Renal cortical epithelial cell (primary cell): ENCODE measurements at places on chromosomes 6 and 20. TPM values are rescaled to one million over a fixed set of nuclear protein-coding genes. Genes with fewer than 3 reads are reported as not detected.

DNA sequence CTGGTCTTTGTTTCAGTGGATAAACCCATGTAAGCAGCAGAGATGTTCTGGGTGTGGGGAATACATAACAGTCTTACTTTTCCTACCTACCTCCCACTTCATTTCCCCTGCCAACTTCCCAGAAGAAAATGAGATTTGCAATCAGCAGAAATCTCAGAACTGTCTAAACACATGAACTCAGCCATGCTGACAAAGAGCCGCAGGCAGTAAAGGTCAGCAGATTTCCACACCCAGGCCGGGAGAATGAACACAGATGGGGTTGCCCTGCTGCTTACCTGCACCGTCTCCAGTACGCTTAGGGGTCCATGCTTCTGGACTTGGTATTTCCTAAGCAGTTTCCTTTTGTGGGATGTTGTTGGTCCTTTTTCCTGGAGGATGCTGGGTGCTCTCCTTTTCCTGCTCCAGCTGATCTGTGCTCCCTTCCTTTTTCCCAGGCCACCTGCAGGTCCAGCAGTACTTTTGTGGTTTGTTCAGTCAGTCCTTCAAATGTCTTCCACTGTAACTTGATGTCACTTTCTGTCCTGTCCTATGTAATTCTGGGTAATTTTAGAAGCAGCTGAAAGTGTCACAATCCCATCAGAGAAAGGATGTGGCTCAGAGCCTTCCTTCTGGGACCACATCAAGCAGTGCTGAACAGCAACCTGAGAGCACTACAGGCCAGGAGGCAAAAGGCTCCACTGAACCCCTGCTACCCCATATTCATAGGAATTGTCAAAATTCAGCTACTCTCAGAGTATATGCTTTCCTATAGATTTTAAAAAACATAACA is 129.0 kb downstream of the CEP57L1 start:
- DNase-seq, result peak; percentile 29

PGC gene
- total RNA-seq, result not detected in 2 replicates

SOX18 gene
- total RNA-seq, result 0.05 and 0.17 TPM in 2 replicates

- DNase-seq, result no peak
These were observed 129.6 kb downstream of the PACRG start for GRCh38 chr6:162857326-162857725.

NCOA3 gene
- 28.3 and 39.1 TPM in 2 replicates for total RNA-seq

DNA sequence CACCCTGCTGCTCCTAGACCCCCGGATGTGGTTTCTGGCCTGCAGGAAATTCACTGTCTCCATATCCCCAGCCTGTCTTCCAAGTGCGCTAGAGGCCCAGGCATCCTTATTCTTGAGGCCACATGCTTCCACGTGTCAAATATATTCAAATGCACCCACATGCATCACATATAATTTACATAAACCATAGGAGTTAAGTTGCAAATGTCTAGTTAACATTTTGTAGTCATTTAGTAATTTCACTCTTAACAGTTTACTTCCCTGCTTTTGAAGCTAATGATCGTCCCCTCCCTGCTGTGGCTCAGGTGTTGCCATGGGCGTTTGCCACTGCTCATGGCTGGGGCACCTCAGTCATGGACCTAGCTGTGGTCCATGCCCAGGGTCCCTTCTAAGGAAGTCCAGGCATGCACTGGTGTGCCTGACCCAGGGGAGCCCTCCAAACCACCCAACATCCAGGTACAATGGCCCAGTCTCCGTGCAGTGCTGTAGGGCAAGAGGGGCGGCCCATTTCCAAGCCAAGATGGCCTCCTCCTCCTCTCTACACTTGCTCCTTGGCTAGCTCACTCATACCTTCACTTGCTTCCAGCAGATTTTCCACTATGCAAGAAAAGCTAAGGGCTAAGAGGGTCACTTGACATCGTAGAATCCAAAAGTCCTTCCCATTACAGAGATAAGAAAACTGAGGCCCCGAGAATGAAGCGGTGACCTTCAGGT is 42.4 kb downstream of the FGD2 start:
- DNase-seq, result no peak

GRCh38 chr20:60266177-60266823 is 308.1 kb downstream of the CDH26 start:
- DNase-seq, result no peak

DNA sequence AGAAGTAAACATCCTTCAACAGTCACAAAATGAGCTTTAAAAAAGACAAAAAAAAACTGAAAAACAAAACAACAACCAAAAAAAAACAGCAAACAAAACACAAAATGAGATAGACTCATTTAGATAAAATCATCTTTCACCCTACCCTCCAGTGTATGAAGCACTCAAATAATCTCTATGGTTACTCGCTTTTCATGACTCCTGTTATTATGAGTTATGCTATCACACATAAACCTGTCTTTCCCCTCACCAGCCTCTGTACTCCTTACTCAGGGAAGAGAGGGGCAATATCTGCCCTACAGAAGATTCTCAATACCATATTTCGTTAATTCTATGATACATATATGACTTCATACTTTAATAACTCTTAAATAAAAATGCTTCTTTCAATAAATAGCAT is 158.2 kb downstream of the TPBG start:
- no peak for DNase-seq

GRCh38 chr6:30207619-30208295 is 5.4 kb downstream of the TRIM26 start:
- peak; percentile 59 for DNase-seq

GRCh38 chr6:134708079-134708478 is 241.8 kb downstream of the ALDH8A1 start:
- no peak for DNase-seq

GRCh38 chr6:98041056-98041455 is 758.0 kb upstream of the MMS22L start:
- DNase-seq, result no peak

DDX43 gene
- total RNA-seq, result 1.1 and 1.4 TPM in 2 replicates
